ENCODE measurements at places on chromosomes 7 and 10.
A peak's percentile ranks its signal among the peaks of the same experiment; 100 is the strongest.

DNA sequence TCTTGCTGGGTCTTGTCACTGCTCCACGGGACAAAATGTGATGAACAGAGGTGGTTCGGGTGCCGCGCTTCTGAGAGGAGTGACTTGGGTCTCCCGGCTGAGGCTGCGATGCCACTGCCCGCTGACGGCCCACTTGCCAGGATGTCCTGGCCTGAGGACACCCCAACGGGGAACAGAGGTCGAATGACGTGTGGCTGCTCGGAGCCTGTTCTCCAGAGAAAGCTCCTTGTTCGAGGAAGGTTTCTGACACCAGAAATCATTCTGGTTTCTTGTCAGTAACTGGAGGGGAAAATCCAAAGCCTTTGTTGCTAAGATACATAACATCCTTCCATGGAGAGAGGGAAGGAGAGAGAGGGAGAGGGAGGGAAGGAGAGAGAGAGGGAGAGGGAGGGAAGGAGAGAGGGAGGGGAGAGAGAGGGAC, 236.4 kb downstream of the WDR37 start:
- no peak for DNase-seq

DNA sequence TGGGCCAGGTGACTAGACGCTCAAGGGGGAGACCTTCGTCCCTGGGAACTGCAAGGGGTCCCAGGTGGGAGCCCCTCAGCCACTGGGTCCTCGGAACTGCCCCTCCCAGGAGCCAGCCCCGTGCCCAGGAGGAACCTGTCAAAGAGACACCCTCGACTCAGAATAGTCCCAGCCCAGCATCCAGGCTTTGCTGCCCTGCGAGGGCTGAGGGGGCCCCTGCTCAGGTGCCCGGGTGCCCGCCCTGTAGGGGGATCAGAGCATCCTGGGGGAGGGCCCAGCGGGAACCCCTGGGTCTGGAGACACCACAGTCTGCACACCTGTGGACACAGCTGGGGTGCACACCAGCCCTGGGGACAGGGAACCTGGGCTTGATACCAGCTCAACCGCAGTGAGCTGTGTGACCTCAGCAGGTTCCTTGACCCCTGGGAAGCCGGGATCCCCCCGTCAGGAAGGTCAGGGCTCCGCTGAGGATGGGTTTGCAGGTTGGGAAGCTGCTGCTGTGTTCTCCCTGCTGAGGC, 407 bp downstream of the ELN start:
- no peak for DNase-seq

- peak; percentile 65 for DNase-seq
Observed at GRCh38 chr10:83917537-83918506, 221.5 kb upstream of the GHITM start.

- peak; percentile 74 for DNase-seq
Observed at GRCh38 chr7:6398943-6399342, 48.8 kb downstream of the DAGLB start.

- DNase-seq, result no peak
Observed at GRCh38 chr10:85225311-85225710, 896.9 kb downstream of the CCSER2 start.

DNA sequence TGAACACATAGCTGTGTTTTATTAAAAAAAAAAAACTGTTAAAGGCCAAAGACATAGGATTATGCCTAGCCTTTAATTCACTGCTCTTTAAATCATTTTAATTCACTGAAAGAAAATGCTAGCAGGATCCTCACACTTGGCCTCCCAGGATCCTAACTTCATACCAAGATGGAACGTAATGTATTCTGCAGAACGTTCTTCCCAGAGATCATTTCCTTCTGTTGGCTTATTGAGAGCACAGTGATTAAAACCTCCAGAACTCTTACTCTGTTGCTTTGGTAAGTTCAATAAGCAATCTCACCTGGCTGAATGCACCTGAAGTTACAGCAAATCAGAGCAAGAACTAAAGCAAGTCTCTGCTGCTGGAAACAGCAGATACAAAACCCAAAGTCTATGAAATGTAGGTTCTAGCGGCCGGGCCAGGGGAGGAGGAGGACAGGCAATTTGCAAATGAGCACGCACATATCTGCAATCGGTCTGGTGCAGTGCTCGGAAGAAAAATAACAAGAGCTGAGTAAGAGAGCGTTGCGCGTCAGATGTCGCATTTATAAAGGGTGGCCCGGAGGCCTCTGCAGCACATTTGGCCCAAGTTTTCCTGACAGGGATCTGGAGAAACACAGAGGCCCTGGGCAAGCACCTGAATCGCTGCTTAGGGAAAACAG, 193.9 kb downstream of the FAM107B start:
- no peak for DNase-seq
